Right ventricle myocardium superior (tissue), 1 donor: ENCODE measurements at places on chromosomes 12 and 14. TPM values are rescaled to one million over a fixed set of nuclear protein-coding genes. Genes with fewer than 3 reads are reported as not detected.
A peak's percentile ranks its signal among the peaks of the same experiment; 100 is the strongest.

A2M gene
- 478 TPM for total RNA-seq

TOMM20L gene
- total RNA-seq = not detected

SLC4A8 gene
- total RNA-seq = 0.89 TPM

CMA1 gene
- total RNA-seq = 1.9 TPM

KLRK1 gene
- 0.46 TPM for total RNA-seq

TAS2R8 gene
- not detected for total RNA-seq

C12orf54 gene
- not detected for total RNA-seq

TCL1B gene
- total RNA-seq = not detected

OTX2 gene
- total RNA-seq = not detected

- no peak for DNase-seq
Measured at GRCh38 chr14:23185063-23185462, 1.6 kb upstream of the SLC7A8 start.

GRCh38 chr14:68557648-68558047, 235.2 kb downstream of the ZFP36L1 start:
- DNase-seq = no peak

GRCh38 chr12:70366581-70367257, 629 bp downstream of the KCNMB4 start:
- DNase-seq = peak; percentile 55

DNA sequence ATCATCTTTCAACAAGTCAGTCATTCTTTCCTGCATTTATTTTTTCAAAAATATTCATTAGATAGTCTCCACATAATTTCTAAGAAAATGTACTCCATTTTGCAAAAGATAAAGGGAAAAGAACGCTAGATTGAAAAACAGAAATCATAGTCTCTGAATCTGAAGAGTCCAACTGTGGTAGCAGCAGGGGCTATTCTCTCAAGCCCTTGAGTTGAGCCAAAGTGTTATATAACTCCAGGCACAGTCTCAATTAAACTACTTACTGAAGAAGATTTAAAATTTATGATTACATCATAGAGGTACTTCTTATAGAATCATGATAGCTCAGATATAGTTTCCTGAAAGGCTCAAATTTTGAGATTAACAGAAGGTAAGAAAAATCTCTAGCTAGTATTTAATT, 5.8 kb downstream of the LDHB start:
- DNase-seq = no peak

DNA sequence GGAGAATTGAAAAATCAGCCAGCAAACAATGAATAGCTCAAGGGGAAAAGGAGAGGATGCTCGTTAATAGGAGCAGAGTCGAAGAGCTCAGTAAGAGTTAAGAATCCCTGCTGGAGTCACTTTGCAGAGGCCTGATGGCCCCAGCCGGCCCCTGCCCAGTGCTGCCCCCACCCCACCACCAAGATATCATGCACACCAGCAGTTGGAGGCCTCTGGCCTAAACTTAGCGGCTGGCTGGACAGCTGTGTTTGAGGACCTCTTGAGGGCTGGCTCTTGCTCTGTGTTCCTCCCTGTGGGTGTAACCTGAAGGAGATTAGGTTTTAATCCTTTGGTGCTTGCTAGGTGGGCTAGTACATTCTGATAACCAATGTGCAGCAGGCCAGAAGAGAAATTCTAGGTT, 142.0 kb downstream of the PLXNC1 start:
- peak; percentile 53 for DNase-seq

- DNase-seq = no peak
Measured at GRCh38 chr12:85369365-85370154, 89.5 kb downstream of the ALX1 start.

GRCh38 chr14:61560323-61560722, 135.0 kb upstream of the HIF1A start:
- DNase-seq = no peak

DNA sequence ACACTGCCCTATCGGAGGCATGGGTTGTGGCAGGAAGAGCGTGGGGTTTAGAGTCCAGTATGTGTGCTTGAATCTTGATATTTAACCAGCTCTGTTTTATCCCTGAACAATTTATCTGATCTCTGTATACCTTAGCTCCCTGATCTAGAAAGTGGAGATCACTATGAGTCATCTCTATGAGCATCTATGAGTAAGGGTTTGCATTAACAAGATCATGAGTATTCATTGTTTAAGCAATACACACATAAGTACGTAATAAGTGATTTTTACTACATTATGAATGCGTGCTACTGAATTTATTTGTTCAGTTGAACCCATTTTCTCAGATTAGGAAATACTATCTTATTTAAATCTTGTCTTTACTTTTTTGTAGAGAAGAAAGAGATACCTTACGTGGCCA, 49.4 kb downstream of the GPATCH2L start:
- no peak for DNase-seq

- no peak for DNase-seq
Measured at GRCh38 chr12:65326616-65327015, 48.1 kb downstream of the MSRB3 start.

DNA sequence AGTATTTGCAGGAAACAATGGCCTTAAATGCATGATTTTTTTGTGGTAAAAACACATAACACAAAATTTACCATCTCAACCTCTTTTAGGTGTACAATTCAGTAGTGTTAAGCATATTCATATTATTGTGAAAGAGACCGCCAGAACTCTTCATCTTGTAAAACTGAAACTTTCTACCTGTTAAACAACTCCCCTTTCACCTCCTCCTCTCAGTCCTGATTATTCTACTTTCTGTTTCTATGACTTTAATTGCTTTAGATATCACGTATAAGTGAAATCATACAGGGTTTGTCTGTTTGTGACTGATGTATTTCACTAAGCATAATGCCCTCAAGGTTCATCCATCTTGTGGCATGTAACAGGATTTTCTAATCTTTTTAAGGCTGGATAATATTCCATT, 353.4 kb downstream of the ADAMTS20 start:
- no peak for DNase-seq

- no peak for DNase-seq
Measured at GRCh38 chr14:71625891-71626701, 306.1 kb upstream of the RGS6 start.

DNA sequence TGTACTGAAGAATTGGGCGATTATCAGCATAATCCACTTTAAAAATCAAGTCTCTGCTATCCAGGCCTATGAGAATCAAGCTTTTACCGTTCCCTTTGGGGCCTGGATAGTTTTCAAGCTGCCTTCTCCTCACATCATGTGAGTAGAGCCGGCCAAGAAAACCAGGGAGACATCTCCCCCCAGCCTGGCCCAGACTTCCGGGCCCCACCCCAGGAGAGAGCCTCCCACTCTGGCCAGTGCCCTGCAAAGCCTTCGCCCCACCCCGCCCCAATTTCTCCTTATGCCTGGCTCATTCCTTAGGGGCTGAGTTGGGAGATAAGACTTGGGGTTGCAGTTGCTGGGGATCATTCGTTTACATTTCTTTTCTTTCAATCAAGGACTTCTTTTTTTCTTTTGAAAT, 1.4 kb upstream of the TMEM132C start:
- peak; percentile 55 for DNase-seq

- no peak for DNase-seq
Measured at GRCh38 chr14:56205881-56206280, 87.7 kb downstream of the PELI2 start.

- no peak for DNase-seq
Measured at GRCh38 chr12:112304436-112304835, 77.8 kb downstream of the HECTD4 start.

DNA sequence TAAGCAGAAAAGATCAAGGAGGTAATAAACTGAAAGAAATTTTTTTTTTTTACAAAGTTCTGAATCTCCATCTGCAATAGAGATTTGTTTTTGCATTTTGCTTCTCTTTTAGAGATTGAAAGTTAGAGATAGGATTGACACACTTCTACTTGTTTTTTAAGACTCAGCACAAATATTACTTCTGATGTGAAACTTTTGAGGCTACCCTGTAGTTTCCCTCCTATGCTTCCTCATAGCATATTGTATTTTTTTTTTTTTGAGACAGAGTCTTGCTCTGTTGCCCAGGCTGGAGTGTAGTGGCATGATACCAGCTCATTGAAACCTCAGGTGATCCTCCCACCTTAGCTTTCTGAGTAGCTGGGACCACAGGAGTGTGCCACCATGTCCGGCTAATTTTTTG, 32.1 kb upstream of the SGPP1 start:
- no peak for DNase-seq

DNA sequence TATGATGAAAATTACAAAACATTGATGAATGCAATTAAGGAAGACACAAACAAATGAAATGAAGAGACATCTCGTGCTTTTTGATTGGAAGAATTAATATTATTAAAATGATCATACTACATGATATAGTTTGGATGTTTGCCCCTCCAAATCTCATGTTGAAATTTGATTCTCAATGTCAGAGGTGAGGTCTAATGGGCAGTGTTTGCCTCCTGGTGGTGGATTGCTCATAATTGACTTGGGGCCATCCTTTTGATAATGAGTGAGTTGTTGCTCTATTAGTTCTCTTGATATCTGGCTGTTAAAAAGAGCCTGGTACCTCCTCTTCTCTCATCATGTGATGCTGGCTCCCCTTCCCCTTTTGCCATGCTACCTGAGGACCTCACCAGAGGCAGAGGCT, 56.7 kb downstream of the CD163L1 start:
- DNase-seq = no peak

- no peak for DNase-seq
Measured at GRCh38 chr12:50740307-50740706, 23.6 kb upstream of the ATF1 start.

- no peak for DNase-seq
Measured at GRCh38 chr12:40327535-40327934, 102.7 kb downstream of the LRRK2 start.

DNA sequence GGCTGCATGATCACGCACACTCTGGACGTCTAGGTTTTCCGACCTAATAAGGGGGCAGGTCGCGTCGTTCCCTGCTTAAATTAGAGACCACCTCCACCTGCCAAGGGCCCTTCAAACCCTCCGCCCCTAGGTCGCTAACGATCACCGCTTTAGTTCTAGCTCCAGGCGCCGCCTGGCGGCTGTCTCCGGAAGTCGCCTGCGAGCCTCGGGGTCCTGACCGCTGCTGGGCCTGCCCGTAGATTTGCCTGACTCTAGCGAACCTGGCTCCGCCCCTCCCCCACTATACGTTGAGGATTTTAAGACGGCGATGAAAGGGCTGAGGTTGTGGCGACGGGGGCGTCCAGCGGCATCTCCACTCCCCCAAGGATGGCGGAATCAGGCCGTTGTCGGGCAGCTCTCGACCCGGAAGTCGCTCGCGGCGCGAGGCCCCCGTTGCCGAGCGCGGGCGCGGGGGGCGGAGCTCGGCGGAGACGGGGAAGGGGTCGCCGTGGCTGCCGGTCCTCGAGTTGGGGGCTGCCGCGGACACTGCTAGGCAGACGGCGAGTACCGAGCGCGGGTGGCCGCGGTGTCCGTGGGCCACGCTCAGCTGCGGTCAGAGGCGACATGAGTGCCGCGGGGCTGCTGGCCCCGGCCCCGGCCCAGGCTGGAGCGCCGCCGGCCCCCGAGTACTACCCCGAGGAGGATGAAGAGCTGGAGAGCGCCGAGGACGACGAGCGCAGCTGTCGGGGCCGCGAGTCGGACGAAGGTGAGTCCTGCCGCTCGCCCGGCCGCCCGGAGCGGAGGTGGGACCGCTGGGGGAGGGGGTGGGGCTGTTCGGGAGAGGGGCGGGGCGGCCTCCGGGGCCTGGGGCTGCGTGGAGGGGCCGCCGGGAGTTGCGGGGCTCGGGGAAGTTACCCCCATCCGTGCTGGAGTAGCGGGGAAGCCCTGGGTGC, at the start of gene SUDS3:
SUDS3 (plus strand) TSS at position 467 of the 932 bp plus-strand sequence; CDS start at position 604, 137 bp downstream.
- peak; percentile 97 for DNase-seq

DNA sequence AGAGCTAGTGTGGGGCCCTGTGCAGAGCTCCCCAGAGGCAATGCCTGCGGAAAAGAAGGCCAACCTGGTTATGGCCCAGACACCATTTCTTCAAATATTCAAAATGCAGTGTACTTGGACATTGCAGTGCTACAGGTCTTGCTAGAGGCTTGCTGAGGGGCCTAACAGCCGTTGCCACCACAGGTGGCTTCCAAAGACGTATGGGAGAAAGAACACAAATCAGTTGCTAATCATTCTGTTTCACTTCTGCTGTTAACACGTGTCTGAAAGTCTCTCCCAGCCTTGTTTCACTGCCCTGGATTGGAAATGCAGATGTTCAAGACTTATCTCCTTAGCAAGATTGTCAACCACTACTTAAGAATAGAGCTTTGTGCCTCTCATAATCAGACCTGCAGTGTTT, 925.9 kb downstream of the GALC start:
- no peak for DNase-seq

DNA sequence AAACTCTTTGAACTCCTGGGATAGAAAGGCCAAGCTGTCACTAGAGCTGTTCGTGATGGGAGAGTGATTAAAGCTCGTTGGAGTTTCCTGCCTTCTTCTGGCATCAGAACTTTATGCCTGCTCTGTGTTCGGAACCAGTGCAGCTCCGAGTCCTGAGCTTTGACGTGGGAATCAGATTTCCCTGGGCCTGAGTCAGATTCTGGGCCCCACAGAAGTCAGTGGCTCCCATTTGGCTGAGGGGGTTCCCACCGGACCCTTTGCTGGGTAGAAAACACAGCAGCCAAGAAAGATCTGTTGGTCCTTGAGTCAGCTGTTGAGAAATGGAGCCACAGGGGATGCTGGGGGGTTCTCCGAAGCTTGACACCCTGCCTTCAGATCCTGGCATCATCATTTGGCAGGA, 238.0 kb downstream of the CHST11 start:
- DNase-seq = no peak

GRCh38 chr12:53751336-53752191, at the start of gene CISTR:
CISTR (minus strand) TSS chr12:53751979.
- DNase-seq = peak; percentile 52

DNA sequence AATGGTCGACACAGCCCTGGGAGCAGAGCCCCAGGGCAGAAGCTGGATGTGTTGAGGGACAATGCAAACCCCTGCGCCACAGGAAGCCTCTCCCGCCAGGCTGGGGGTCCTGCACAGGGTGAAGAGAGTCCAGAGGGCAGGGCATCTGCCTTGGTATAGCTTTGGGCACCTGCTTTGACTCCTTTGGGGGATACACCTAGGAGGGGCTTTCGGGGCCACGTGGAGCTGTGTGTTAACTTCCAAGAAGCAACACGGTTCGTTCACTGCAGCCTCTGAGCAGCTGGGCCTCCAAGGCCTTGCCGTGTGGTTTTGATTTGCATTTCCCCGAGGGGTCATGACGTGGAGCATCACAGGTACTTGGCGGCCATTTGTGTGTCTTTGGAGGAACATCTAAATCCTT, 5.8 kb upstream of the PUS1 start:
- no peak for DNase-seq
